ENCODE measurements at places on chromosomes 6 and 20.

- no peak for DNase-seq
Measured at GRCh38 chr6:145562771-145563615, 172.3 kb downstream of the EPM2A start.

- DNase-seq, result no peak
Measured at GRCh38 chr20:50743087-50743486, 11.7 kb downstream of the PARD6B start.

GRCh38 chr6:49327571-49327970 lies 135.5 kb downstream of the MMUT start:
- no peak for DNase-seq

DNA sequence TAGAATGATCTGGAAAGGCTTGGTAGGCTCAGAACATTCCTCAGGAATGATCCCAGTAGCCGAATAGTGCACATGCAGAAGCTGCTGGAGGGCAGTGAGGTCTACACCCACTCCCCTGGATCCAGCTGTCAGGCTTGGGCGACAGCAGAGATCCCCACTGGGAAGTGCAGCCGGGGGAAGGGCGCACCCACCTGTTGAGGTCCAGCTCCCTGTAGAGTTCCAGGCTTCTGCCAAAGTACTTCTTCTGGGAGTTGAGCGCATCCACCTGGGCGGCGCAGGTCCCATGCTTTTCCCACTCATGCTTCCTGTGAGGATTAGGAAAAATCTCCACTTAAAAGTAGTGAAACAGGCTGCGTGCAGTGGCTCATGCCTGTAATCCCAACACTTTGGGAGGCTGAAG lies 17.6 kb downstream of the RNASET2 start:
- DNase-seq, result no peak

DNA sequence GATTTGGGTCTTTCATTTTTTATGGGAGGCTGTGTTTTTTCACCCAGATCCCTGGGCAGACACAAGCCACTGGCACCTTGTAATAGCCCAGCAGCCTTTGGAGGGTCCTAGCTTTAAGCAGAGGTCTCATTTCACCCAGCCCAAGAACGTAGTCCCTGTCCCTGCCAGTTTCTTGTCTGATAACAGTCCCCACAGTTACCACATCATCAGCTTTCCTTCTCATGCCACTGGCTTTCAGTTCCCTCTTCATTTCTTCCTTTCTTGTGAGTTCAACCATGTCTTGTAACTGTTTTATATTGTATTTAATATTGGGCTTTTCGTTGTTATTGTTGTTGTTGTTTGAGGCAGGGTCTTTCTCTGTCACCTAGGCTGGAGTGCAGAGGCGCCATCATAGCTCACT lies 10.6 kb downstream of the PNPLA1 start:
- no peak for DNase-seq
